GM23248 (cell line): ENCODE measurements at places on chromosomes 5 and 9.

DNA sequence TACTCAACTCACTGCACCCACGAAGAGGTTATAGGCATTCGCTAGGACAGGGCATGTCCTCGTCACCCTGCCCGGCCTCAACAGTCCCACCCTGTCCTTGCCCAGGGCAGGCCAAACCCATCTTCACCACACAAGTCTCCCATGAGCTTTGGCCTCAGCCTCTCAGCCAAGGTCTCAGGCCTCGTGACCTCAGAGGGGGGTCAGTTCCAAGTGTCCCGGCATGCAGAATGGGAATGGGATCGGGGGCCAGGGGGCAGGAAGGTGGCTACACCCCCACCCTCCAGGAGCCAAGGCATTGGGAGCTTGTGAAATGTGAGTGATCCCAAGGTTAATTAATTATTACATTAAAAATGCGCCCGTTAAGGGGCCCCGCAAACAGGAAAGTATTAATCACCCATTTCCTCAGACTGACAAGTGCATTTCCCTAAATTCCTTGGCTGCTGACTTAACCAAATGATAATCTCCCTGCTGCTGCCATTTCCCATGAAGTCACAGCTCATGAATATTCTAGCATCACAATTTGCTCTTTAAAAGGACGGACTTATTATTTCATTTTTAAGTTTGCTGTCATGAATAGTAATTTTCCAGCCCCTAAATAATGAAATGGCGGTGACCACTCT, 8.0 kb upstream of the UBAC1 start:
- no peak for DNase-seq

- DNase-seq = no peak
Observed at GRCh38 chr9:137918331-137919094, 40.9 kb downstream of the CACNA1B start.

- no peak for DNase-seq
Observed at GRCh38 chr9:99181621-99182020, 40.1 kb downstream of the ALG2 start.

GRCh38 chr5:127183332-127183731, 107.3 kb upstream of the MEGF10 start:
- DNase-seq = no peak

DNA sequence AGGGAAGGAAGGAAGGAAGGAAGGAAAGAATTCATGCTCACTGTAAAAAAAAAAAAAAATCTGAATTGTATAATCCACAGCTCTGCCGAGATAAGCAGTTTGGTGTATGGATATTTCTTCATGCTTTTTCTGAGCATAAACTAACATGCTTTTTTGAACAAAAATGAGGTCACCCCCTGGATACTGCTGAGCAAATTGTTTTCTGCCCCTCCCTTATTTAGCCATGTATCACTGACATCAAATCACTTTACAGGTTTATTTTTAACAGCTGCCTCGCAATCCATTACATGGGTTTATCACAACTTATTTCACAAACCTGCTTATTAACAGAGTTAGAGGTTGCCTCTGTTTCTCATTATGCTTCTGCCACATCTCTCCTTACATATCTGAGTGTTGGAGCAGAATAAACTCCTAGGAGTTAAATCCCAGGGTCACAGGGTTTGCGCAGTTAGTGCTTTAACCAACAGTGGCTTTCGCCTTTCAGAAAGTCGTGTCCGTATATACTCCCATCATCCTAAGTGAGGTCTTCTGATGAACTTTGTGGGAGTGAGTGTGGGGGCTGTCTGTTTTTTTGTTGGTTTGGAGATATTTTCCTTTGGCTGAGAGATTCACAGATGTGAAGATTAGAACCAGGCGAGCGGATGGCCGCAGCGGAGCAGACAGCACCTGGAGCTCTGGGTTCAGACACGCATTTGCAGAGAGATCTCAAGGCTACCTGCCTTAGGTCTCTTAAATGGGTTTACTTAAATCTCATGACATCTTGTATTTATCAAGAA, 57.7 kb downstream of the AK8 start:
- no peak for DNase-seq

DNA sequence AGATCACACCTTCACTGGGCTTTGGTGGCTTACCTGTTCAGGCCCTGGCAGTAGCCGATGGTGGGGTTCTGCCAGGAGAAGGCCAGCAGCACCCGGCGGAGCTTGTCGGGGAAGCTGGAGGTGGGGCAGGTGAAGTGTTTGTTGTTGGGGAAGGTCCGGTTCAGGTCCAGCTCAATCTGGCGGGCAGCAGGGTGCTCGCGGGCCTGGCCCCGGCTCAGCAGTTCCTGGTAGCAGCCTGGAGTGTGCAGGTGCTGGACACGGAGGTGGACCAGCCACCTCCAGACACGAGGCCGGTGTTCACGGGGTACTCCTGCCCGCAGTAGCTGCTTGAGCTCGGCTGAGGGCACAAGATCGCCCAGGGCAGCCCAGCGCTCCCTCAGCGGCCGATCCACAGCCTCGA, 16.2 kb upstream of the CORO2A start:
- no peak for DNase-seq

DNA sequence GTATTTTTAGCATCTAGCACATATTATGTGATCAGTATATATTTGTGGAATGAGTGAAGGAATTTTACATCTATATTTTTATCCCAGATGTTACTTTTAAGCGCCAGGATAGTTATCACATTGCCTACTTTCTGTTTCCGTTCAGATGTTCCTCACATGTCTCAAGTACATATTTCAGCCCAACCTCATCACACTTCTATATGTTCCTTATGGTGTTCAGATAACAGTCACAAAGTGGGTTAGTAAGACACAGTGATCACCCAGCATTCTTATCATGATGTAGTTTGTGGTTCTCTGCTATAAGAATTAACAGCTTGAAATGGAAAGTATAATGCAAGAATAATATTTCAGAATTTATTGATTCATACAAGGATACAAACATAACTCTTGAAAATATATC, 170.0 kb upstream of the RASA1 start:
- no peak for DNase-seq

- DNase-seq = no peak
Observed at GRCh38 chr5:172859966-172860365, 25.9 kb downstream of the ERGIC1 start.

- no peak for DNase-seq
Observed at GRCh38 chr5:90461288-90461687, 13.3 kb downstream of the MBLAC2 start.

GRCh38 chr9:79573412-79573923, 1.7 kb downstream of the TLE4 start:
- DNase-seq = peak; percentile 47
